ENCODE measurements at places on chromosomes 7 and 10.
A peak's percentile ranks its signal among the peaks of the same experiment; 100 is the strongest.

DNA sequence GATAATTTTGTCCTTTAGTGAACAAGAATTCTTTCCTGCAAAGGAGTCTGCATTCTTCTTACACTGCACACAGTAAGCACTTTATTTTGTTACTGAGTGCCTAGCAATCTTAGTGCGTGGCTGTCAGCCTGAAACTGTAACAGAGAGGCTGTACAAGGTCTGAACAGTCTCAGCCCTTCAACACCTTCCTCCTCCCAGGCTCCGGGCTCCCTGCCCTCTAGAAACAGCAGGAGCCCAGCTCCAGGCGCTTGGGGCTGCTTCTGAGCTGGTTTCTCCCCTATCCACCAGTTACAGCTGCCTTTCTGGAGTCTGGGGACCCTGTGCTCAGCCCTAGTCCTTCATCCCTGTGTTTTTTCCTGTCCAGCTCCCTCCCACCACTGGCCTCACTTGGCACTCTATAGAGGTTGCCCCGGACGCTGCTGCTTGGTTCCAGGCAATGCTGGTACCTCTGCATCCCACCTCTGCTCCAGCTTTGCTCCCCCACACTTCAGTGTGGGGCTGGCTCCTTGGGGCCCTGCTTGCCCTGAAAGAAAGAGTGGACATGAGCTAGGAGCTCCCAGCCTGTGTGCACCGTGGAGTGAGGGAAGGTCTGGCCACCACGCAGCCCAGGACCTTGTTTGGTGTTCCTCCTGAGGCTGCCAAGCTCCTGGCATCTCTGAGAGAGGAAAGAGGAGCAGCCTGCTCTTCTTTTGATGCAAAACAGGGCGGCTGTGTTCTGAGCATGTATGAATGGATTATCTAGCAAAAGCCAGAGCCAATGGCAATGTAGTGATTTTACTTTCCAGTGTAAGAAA is 251.2 kb upstream of the GRB10 start:
- no peak for DNase-seq

- DNase-seq: peak; percentile 40
These were observed 27.9 kb downstream of the BAIAP2L1 start for GRCh38 chr7:98372993-98373392.

- no peak for DNase-seq
These were observed 655.4 kb upstream of the MKI67 start for GRCh38 chr10:128781637-128782036.

GRCh38 chr10:132746801-132747625 is 38.9 kb downstream of the NKX6-2 start:
- no peak for DNase-seq

DNA sequence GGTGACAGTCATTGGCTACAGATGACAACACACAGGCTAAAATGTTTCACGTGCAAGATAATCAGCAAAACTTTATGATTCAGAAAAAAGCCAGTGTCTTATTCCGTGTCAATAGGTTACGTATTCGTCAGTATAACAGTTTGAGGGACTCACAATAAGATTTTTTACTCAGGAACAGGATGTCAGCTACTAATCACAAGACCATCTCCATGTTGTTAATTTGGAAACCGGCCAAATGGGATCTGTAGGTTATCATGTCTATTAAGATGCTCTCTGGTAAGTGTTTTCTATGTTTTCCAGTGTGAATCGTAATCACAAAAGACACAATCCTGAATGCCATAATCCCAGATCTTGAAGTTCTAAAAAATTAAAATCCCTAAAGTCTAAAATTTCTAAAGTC is 197.3 kb downstream of the ETV1 start:
- no peak for DNase-seq

DNA sequence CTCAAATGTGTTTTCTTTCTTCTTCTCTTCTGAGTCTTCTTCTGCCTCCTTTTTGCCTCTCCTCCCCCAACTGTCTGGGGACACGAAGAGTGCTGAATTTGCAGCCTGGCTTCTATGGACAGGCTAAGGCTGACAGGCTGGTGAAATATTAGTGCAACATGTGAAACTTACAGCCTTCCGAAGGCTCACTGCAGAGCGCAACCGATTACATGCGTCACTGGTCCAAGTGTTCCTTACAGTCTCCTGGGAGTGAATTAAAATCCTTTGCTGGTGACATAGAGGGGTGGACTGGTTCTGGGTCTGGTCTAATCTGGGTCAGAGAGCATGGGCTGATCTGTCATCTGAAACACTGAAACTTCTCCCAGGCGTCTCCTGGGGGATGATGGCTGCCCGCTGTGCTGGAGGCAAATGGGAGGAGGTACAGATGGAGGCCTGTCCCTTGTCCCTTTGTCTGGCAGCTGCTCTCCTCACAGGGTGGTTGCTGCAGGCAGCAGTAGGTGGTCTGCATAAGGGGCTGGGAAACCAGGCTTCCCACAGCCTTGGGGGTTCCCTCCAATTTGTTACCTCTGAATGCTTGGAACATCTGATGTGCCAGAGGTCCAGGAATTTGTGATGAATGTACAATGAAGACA is 143.8 kb upstream of the BMPER start:
- DNase-seq: no peak
